ENCODE measurements at places on chromosomes 2 and 18.
A peak's percentile ranks its signal among the peaks of the same experiment; 100 is the strongest.

GRCh38 chr2:64848363-64848762, 140.8 kb upstream of the SLC1A4 start:
- DNase-seq, result no peak

GRCh38 chr2:191545361-191545760, 132.6 kb upstream of the NABP1 start:
- no peak for DNase-seq

DNA sequence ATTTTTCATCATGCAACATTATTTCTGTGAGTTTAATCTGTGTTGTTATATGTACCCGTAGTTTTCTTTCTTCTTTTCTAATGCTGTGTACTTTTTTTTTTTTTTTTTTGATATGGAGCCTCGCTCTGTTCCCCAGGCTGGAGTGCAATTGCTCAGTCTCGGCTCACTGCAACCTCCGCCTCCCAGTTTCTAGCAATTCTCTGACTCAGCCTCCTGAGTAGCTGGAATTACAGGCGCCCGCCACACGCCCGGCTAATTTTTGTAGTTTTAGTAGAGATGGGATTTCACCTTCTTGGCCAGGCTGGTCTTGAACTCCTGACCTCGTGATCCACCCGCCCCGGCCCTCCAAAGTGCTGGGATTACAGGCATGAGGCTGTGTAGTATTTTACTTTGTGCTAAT, 155.4 kb downstream of the GALR1 start:
- no peak for DNase-seq

DNA sequence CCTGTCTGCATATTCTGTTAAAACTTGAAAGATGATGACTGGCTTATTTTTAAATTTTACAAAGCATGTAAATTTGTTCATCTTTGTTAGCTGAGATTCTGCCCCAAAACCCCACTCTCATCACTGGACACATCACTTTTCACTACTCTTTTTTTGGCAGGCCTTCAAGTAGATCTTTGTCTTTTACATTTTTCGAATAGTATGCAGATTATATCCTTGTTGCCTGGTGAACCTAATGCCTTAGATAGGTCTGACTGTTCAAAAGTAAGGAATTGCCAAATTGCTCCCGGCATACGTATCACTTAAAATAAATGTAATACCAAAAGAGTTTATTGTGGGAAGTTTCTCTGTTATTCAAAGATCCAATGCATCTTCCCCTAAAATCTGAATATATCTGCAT, 303.3 kb downstream of the XIRP2 start:
- DNase-seq, result no peak

DNA sequence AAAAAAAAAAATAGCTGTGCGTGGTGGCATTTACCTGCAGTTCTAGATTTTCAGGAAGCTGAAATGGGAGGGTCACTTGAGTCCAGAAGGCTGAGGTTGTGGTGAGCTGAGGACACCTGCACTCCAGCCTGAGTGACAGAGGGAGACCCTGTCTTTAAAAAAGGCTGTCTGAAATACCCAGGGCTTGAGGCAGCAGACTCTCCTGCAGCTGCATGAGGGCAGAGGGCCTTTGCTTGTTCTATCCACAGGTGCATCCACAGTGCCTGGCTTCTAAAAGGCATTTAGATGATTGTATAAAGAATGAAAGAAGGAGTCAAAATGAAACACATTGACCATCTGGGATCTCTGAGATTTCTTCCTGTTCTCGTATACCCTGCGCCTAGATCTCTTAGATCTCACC, 152.9 kb downstream of the MGAT5 start:
- no peak for DNase-seq

DNA sequence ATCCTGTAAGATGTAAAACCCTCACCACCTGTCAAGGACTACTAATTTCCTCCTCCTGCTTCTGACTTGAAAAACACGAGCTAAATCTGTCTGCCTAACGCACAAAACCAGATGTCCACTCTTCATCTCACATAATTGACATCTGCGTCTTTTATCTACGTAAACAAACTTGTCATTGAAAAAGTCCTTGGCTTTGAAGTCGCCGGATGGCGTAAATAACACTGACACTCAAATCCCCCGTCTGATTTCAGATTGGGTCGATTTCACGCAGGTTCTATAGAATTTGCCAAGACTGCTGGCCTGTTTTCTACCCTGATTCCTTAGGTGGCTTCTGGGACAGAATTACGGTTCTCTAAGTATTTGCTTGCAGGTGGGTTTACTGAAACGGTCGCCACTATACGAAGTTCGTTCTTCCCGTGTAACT, 539 bp upstream of the MOB4 start:
- peak; percentile 35 for DNase-seq

GRCh38 chr18:68763083-68763482, 34.8 kb upstream of the CCDC102B start:
- DNase-seq, result no peak

DNA sequence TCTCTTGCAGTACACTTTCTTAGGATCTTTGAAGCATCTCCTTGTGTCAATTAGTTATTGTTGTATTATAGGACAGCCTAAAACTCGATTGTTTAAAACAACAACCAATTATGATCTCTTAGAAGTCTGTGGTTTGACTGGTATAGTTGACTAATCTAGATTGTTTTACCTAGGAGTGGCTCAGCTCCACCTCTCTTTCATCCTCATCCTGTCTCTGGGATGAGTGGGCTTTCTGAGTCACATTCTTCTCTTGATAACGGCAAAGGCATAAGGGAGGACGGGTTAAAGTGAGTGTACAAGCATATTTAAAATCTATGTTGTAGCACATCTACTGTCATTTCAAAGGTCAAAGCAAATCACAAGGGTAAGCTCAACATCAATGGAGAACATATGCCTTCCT, 102.3 kb upstream of the GULP1 start:
- no peak for DNase-seq

DNA sequence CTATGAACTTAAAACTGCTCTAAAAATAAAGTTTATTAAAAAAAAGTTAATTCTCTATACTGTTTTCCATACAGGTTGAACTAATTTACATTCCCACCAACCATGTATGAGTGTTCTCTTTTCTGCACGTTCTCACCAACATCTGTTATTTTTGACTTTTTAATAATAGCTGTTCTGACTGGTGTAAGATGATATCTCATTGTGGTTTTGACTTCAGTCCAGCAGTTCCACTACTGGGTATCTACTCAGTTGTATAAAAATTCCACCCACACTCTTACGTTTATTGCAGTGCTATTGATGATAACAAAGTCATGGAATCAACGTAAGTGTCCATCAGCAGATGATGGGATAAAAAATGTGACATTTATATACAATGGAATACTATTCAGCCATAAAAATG, 33.7 kb downstream of the SPAG16 start:
- no peak for DNase-seq

- DNase-seq, result peak; percentile 44
Measured at GRCh38 chr2:79511320-79511951, 1.4 kb upstream of the CTNNA2 start.

DNA sequence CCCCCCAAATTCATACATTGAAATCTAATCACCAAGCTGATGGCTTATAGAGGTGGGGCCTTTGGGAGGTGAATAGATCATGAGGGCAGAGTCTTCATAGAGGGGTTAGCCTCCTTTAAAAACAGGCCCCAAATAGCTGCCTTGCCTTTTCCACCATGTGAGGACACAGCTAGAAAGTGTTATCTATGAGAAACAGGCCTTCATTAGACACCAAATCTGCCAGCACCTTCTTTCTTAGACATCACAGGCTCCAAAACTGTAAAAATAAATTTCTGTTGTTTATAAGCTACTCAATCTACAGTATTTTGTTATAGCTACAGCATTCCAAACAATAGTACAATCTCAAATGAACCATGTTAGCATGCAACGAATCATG, 459.3 kb upstream of the GCFC2 start:
- no peak for DNase-seq

DNA sequence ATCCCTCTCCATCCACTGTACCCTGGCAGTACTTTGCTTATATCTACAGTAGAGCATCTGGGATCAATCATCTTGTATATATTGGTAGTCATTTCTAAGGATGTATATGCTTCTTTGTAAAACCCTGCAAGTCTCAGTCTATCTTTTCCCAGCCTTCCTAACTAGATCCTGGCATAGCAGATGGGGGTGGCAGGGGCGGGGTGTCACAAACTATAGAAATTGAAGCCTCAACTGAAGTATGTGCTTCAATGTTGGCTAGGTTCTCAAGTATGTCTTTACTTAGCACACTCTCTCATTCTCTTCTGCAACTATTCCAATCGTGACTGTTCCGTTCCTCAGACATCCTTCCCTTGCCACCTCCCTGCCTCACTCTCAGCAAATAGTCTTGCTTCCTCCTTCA, 30.1 kb upstream of the AGPS start:
- DNase-seq, result no peak

GRCh38 chr2:20680744-20681375, 13.9 kb downstream of the GDF7 start:
- DNase-seq, result no peak

GRCh38 chr2:15042801-15043217, 410.3 kb downstream of the LRATD1 start:
- DNase-seq, result no peak

DNA sequence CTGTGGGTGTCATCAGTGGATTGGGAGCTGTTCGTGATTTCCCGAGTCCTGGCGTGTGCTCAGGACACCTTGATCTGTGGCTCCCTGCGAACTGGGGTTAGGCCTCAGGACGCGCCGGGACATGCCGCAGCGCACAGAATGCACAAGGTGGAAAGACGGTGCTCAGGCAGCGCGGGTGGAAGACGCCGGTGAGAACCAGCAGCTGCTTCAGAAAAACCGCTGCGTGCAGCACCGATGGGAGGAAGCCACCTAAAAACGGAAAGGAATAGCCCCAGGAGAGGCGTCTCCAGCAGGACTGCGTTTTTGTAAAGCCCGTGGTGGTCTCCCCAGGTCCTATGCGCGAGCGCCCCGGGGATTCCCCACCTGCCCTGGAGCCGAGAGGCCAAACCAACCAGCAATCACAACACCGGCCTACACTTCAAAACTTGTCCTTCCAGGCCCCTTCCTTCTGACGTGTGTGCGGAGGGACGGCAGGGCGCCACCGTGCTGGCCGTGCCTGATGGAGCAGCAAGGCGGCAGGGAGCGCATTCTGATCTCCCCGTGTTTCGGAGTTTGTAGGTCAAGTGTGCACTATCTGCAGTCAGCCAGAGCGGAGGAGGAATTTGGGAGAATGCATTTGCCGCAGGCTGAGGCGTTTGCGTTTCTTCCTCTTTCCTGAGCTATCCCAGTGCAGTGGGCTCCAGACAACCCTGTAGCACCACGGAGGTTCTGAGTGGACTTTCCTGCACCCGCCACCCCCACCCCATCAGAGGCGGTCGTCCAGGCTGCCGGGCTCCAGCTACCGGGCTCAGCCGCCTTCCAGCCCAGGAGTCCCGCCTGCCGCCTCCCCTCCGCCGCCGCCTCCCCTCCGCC, 32.2 kb downstream of the RTP5 start:
- no peak for DNase-seq

- DNase-seq, result no peak
Measured at GRCh38 chr2:36633470-36634092, 35.6 kb upstream of the FEZ2 start.

- no peak for DNase-seq
Measured at GRCh38 chr2:70199320-70199864, 8.6 kb upstream of the C2orf42 start.

GRCh38 chr2:194301946-194302345, 1355.1 kb upstream of the SLC39A10 start:
- DNase-seq, result no peak

GRCh38 chr2:105235388-105236059, 6.0 kb upstream of the GPR45 start:
- peak; percentile 81 for DNase-seq
